ENCODE measurements at places on chromosomes 6 and 20.

- no peak for DNase-seq
Observed at GRCh38 chr6:115729036-115729435, 331.7 kb downstream of the FRK start.

GRCh38 chr20:58706975-58707681, 14.5 kb downstream of the NPEPL1 start:
- no peak for DNase-seq

GRCh38 chr6:33664506-33665057, 43.5 kb downstream of the ITPR3 start:
- no peak for DNase-seq

DNA sequence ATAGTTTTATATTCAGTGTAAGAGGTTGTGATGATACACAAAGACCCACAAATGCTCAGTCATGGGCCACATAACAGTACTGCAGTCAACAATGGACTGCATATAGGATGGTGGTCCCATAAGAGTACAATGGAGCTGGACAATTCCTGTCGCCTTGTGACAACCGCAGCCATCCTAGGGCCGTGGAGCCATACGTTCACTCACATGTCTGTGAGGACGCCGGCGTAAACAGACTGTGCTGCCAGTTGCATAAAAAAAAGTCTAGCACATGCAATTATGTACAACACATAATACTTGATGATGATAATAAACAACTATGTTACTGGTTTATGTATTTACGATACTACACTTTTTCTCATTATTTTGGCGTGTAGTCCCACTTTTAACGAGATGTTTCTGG, 30.9 kb downstream of the BFSP1 start:
- DNase-seq: no peak

DNA sequence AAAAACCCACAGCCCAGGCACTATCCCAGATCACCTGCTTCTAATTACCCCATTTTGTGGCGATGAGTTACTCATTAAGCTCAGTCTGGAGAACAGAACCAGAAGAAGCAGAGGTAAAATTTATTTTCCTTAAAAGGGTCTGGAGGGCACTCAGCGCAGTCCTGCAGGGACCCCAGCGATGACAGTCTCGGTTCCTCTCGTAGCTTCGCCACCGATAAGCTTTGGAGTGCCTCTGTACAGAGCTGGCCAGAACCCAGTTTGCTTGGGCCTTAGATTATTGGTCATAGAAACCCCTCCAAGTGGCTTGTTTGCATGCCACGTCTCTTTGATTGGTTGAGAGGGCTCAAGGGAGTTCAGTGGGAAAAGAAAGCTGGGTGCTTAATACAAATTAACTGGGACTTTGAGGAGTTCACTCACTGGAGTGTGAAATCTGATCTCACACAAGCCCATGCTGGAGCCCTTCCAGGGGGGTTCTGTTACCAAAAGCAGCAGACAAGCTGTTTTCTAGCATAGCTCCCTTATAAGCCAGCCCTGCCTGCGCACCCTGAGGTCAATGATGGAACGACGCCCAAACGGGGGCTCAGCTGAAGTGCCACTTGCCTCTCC, 158.5 kb upstream of the ARID1B start:
- peak; percentile 99 for DNase-seq

GRCh38 chr20:59580146-59580946, 24.0 kb upstream of the PHACTR3 start:
- DNase-seq: no peak

Measured in NCI-H2171 treated with DMSO at 0.1 percent for 48 hours (cell line).